ENCODE measurements at places on chromosomes 6 and 20.

DNA sequence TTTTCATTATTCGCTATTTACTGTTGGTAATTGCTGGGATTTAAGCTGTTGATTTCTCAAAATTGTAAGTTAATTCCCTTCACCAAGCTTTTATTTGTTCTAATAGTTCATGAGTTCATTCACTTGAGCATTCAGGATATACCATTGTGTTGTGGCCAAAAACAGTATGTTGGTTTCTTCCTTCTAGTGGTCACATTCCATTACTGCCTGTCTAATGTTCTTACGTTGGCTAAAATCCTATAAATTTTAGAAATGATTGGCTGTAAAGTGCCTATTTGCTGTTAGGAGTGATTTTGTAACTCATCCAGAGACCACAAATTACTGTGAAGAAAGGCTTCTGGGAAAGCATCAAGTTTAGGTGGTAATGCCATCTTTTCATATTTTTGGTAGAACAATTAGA, 76.3 kb downstream of the FARS2 start:
- DNase-seq, result no peak

- DNase-seq, result peak; percentile 1
These were observed at the start of gene IL20RA for GRCh38 chr6:137044366-137045221. Gene IL20RA, minus strand, starts transcription at chr6:137044965. Its CDS starts 237 bp downstream, at chr6:137044728.

DNA sequence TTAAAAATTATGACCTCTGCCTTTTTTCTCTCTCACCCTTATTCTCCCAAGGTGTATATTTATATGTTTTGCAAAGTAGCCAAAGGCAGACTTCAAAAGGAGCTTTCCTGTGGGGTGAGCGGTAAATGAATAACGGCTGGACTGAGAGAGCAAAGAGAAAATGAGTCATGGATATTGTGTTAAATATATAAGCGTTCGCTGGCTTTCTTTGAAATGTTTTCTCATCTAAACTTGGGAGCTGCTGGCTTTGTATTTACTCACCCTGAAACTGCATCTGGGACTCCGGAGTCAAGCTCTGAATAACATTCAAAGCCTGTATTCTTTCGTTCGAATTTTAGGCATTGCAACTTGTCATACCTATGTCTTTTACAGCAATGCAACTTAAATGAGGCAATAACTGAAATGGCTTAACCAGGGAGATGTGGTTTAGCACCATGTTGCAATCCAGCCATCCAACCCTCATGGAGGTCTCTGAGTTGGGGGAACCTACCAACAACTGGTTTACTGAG, 32.0 kb downstream of the ATXN1 start:
- no peak for DNase-seq

DNA sequence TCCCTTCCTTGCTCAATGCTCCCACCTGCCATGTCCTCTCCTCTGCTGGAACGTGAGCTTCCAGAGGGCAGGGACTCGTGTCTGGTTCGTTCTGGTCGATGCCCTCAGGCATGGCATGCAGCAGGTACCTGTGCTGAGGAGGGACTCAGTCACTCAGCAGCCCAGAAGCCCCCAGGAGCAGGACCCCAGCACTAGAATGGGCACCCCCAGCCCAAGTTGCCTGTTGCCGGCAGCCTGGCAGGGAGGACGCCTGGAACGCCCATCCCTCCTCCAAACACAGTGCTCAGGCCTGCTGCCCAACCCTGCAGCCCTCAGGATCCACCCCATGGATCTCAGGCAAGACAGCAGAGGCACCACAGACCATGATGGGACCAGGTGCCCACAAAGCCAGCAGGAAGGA, 40.6 kb downstream of the BMP7 start:
- DNase-seq, result no peak

DNA sequence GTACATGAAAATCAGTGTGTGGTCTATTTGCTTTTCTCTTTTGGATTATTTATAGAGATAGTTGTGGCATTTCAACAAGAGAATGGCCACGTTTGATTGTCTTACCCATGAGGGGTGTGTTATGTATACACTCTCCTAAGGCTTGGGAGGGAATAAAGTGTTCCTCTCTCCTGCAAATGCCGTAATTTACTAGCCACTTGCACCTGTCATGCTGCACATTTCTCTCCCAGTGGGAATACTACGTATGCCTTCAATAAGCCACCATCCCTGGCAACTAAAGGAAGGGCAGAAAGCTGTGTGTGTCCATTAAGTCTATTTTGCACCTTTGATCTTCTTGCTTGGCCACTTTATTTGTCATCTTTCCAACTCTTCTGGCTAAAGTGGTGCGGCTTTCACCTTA, 541.2 kb downstream of the QKI start:
- no peak for DNase-seq

- no peak for DNase-seq
These were observed 53.6 kb downstream of the EZR start for GRCh38 chr6:158765499-158766068.

DNA sequence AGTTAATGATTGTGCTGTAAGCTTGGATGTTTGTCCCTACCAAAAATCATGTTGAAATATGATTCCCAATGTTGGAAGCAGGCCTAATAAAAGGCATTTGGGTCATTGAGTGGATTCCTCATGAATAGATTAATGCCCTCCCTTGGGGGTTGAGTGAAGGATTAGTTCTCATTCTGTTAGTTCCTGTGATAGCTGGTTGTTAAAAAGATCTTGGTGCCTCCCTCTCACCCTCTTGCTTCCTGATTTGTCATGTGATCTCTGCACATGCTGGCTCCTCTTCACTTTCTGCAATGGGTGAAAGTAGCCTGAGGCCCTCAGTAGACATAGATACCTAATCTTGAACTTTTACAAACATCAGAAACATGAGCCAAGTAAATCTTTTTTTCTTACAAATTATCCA, 115.6 kb upstream of the HCRTR2 start:
- DNase-seq, result no peak

DNA sequence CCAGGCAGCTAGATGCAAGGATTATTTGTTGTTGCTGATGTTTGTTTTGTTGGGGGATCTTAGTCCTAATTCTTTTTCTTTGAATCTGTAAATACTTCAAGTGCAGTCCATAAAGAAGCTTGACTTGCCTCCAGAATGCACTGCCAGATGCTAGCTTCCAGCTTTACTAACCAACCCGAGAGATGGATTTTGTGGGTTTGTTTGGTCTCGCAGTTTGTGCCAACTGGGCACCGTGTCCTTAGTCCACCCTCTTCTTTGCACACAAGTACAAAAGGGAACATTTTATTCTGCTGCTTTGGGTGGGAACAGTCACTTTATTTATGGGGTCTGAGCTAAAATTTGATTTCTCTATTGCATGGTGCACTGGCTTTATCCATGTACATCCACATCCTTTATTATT, 212.0 kb downstream of the PLCB1 start:
- no peak for DNase-seq

GRCh38 chr6:2353412-2354137, 108.2 kb upstream of the GMDS start:
- peak; percentile 24 for DNase-seq

Measured in CD4-positive, alpha-beta T cell treated with Interferon gamma for 1 hour (primary cell).